ENCODE measurements at places on chromosomes 5 and 9.

DNA sequence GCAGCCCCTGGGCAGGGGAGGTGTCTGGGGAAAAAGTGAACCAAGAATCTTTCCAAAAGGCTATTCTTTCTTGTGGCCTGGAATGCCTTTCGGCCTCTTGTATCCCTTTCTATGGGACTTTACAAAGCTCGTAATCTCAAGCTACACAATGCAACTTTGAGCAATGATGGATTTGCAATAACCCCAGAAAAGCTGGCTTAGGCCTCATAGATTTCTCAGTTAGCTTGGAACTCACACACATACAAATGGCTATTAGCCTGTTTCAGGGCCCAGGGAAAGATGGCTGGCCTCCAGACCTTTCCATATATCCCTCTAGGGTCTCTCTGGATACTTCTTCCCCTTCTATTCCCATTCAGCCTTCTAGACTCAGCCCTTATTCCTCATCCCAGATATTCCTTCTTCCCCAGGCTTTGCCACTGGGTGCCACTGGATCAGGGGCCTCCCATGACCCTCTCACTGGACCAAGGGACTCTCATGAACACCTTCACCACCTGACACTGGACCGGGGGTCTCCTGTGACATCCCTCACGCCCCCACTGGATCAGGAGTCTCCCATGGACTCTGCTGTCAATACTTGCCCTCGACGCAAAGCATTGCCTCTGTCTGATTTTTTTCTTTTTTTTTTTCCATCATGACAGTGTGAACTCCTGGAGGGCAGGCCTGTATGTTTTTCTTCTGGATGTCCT lies 59.5 kb downstream of the RAD23B start:
- DNase-seq = no peak

- DNase-seq = no peak
Measured at GRCh38 chr9:77697238-77697984, 49.3 kb upstream of the GNA14 start.

DNA sequence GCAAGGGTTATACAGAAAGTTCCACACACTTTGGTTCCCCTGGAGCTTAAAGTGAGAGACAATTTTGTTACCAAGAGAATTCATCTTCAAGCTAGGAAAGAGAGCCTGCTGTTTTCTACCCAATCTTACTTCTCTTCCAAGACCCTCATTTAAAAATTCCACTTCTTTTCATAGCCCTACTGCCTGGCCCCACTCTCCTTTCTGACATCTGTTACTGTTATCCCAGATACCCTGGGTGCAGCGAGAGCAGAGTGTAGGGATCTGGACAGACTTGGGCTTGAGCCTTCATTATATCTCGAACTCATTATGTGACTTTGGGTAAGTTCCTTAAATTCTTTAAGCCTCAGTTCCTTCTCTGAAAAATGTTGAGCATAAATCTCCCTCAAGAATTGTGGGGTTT lies 263.1 kb downstream of the ASTN2 start:
- DNase-seq = no peak

DNA sequence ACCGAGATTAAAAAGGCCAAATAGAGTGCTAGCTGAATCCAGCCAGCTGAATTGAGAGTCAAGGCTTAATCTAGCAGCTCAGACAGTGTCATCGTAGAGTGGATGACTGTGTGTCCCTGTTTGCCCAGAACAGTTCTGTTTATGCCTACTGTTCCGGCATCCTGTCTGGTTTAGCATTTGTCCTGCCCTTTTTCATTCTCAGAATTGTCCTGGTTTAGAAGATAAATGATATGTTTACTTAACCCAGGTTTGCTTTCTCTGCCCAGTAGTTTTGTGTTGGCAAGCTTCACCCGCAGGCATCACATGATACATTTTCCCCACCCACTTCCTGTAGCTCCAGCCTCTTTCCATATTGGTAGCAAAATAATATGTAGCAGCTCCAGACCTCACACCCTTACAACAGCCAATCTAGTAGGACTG lies 41.3 kb upstream of the ZSWIM6 start:
- no peak for DNase-seq

DNA sequence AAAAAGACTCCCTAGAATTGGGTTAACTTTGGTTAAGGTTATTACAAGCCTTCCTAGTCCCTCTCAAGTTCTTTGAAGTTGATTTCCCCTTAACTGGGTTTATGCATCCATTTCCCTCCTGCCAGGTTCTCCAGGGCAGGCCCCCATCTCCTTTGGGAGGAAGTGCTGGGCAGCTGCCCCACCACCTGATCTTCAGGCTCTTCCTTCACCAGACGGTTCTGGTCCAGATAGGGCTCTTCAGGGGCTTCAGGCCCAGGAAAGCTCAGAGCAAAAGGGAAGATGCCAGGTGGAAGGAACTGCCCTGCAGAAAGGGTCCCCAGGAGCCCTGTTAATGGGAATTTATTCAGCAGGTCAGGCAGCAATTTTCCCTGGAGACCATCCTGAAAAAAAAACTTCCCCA lies 2.1 kb downstream of the SMIM32 start:
- DNase-seq = no peak

DNA sequence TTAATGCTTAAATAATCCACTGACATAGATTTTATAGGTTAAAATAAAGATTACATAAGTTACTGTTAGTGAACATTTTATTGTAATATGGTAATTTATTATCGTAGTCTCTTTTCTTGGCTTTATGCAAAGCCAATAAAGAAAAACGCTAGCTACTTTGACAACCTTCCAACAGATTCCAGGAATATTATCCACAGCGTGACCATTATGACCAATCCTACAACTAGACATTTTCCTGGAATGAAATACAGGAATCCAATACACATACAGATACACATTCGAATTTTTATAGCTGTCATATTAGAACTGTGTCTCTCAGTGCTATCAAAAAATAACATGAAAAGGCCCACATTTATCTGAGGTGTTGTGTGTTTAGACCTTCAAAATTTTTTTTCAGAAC lies 13.1 kb downstream of the RPS23 start:
- DNase-seq = peak; percentile 51

DNA sequence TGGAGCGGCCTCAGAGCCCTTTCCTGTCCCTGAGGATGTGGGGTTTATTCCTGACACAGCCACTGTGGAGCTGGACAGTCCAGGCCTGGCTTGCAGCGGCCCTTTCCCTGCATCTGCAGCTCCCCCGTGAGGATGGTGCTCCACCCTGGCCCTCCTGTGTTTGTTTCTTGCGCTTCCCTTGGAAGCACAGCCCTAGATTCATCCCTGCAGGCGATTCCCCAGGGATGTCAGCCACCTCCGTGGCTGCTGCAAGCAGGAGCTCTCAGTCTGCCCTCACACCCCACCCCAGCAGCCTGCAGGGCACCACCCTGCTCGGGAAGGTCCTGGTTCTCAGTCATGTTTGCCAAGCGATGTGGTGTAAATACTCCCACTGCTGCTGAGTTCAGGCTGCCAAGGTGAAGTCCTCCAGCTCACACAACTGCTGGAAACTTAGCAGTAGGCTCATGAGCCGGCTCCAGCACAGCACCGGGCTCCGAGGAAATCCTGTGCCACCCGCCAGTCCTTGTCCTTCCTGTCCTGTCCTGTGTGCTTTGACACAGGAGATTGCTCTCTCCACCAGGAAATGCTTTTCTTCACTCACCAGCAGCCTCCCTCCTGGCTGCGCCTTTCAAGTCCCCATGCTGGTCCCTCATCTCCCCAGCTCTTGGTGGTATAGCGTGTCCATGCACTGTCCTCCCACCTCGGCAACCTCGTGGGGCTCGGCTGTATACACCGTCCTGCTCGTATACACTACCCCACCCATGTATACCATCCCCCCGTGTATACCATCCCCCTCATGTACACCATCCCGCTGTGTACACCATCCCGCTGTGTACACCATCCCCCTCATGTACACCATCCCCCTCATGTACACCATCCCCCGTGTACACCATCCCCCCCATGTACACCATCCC lies 16.2 kb downstream of the ROPN1L start:
- no peak for DNase-seq

DNA sequence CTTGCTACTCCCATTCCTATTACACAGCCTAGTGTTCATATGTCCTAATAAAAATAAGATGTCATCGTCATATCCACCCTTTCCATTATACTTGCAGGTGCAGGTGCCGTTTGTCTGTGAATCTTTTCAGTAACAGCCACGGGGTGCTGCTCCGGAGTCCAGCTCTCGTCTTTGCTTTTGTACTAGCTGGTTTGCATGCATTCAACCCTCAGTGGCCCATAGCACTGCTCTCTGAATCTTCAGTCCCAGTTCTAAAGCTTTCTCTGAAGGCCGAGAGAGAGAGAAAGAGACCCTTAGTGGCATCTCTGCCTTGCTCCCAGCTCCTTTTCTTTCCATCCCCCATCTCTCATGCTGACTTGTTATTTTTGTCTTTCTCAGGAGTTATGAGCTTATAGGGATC lies 468.5 kb downstream of the TMEM232 start:
- no peak for DNase-seq

DNA sequence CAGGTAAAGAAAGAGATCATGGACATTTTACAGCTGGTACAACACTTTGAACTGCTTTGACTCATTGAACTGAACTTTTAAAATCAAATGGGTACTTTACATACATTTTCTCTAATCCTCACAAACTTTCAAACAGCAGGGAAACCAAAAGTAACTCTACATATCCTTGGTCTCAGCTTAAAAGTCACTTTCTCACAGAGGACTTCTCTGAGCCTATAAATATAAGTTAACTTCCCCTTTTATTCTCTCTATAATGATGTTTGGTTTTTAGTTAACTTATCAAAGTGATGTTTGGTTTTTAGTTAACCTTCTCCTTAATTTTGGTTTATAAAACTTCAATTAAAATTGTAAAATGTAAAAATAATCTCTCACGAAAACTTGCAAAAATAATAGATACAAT lies 209.8 kb downstream of the MCTP1 start:
- DNase-seq = no peak

GRCh38 chr5:12645582-12645981 lies 741.3 kb upstream of the CTNND2 start:
- no peak for DNase-seq

DNA sequence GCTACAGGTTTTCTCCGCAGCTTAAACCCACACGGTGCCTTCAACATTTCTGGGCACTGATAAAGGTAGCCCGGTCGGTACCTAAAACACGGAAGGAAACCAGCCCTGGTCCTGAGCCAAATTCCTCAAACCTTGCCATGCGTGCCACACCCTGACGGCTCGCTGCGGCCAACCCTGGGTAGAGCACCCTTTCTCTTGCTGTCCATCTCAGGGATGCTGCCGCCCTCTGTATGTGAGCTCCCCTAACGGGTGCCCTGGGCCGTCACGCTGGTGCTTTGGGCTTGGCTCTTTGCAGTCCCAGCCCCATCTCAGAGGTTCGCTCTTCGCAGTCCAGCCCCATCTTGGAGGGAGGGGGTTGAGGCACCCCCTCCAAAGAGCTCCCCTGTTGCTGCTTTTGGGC lies 43.9 kb downstream of the PNPLA7 start:
- DNase-seq = no peak

DNA sequence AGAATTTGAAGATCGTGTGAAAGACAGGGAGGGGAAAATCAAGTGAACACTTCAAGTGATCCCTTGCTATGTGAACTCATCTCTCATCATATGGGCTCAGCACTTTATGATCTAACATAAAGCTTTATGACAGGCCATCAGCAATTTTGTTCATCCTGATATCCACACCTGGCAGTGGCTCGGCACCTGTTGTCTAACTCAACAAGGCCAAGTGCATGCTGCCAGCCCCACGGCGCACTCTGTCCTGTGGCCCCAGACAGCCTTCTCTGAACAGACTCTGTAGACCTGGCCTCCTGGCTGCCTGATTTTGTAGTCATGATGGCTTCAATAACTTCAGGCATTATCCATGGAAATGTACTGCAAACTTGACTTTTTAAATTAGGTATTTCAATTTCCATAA lies 106.3 kb downstream of the MEF2C start:
- no peak for DNase-seq

- DNase-seq = no peak
Measured at GRCh38 chr9:127463911-127464310, 12.6 kb downstream of the LRSAM1 start.

DNA sequence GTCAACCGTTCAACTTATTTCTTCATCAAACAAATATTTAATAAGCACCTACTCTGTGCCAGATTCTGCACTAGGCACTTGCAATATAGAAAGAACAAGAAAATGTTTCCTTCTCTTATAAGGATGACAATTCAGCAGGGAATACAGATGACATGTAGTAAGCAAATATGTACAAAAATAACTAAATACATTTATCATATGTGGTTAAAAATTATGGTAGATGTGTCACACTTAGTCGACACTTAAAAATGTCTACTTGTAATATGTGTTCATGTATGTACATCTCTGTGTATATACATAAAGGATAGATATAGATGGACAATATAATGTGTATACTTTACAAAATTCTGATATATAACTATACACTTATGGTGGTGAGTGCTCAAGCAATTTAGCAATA lies 417.0 kb upstream of the MEF2C start:
- no peak for DNase-seq

- no peak for DNase-seq
Measured at GRCh38 chr5:160514866-160515265, 93.2 kb downstream of the PTTG1 start.

DNA sequence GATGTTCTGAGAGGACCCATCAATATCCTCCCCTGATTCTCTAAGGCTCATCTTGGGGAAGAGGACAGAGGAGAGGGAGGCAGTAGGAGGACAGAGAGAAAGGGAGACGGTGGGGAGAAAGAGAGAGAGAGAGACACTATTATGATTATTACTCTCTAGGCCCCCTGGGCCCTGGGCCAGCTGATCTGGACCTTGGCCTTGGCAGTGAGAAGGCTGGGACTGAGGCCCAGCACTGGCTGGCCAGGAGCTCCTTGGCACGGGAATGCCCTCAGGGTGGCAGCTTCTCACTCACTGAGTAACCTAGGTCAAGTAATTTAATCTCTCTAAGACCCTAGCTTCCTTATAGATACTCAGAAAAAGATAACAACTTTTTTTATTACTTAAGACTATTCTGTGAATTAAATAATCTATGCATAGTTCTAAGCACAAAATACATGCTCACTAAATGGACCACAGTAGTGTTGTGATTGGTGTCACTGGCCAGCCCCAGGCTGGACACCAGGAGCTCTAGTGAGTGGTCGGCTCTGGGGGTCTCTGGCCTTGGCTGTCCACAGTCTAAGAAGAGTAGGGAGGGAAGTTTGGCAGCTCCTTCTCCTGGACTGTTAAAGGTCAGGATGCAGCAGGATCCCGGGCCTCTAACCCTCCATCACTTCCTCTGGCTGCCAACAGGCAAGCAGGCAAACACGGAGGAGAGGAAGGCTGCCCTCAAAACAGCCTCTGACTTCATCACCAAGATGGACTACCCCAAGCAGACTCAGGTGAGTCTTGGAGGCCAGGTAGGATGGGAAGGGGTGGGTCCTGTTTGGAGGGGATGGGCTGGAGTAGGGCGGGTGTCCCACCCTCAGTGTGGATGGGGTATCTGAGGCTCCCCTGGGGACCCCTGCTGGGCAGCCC lies 50.0 kb downstream of the GSN start:
- DNase-seq = no peak

- DNase-seq = no peak
Measured at GRCh38 chr9:107755246-107755645, 265.7 kb upstream of the KLF4 start.
